C1 segment of cervical spinal cord (tissue), 14 donors: ENCODE measurements at places on chromosomes 1 and 21.

GRCh38 chr1:24369801-24370200, 43.8 kb downstream of the STPG1 start:
- no peak for DNase-seq

DNA sequence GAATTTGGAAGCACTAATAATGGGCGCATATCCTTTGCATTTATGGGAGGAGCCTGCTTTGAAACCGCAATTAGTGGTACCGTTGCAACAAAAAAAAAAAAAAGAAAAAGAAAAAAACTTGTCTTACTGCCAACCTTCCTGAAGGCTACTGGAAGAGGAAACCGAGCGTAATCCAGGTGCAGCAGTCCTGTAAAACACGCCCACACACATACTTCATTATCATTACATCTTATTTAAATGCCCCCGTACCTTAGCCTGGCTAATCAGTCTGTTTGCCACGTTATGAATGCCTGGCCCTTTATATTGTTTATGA, 686 bp upstream of the ZNF281 start:
- DNase-seq, result no peak

- no peak for DNase-seq
These were observed 33.4 kb downstream of the RGS7 start for GRCh38 chr1:241323514-241324195.

DNA sequence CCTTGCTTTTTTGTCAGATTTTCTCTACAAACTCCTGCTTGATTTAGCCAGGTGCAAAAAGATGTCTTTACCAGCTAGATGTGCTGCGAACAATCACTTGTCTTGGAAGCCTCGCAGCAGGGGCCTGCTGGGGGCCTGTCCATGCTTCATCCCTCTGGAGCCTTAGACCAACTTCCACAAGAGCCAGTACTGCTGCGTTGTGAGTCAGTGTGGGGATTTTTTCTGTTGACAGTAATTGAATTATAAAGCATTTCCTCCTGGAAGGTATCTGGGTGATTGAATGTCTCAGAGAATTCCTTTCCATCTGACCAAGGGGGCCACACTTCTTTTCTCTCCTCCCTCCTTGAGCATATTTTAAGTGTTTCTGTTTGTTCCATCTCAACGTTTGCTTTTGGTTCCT, 40.4 kb upstream of the LDLRAP1 start:
- DNase-seq, result no peak

DNA sequence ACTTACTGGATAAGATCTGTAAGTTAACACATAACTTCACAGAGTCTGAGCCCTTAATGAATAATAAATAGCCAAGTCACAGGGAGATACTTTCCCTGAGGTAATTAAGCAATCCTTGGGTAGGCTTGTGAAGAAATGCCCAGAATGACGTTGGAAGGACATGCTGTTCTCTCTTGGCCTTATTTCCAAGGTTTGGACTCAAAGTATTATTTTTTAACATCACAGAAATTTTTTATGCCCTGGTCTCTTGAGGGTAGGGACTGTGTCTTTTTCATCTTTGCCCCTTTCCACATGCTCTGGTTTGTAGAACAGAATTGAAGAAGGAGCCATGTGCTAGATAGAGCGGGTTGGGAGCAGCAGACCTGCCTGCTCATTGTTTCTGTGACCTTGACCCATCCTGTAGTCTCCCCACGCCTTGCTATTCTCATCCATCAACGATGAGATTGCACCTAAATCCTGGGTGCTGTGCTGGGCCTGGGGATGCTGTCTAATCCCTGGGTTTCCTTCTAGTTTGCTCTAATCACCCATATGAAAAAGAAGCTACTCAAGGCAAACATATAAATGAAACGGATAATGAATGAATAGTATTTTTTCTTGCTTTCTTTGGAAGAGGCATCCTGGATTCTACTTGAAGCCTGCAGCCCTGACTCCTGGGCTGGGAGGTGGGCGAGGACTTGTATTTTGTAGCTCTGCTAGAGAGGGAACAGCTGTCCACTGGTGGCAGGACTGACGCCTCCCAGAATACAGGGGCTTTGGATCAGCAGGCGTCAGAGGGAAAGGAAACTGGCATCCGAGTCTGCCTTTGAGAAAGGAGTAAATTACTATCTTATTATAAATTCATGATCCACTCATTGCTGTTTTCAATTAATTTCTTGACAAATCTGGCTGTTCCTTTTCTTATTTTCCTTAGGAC, 17.5 kb upstream of the LAMTOR5 start:
- DNase-seq, result no peak

DNA sequence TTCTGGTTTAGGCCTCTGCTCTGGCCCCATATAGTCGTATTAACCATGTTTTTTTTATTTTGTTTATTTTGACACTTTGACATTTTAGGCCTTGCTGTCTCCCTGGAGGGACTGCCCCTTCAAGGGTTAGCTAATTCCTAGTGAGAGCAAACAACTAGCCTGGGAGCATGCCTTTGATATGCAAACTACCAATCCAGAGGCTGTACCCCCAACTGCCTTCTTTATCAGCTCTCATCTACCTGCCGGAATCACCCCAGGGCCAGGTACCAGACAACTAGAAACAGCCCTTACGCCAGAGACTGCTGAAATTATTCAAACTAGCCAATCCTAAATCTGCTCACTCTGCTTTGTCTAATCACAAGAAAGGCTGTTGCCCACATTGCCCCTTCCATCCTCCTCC, 13.0 kb upstream of the ST6GALNAC5 start:
- no peak for DNase-seq

DNA sequence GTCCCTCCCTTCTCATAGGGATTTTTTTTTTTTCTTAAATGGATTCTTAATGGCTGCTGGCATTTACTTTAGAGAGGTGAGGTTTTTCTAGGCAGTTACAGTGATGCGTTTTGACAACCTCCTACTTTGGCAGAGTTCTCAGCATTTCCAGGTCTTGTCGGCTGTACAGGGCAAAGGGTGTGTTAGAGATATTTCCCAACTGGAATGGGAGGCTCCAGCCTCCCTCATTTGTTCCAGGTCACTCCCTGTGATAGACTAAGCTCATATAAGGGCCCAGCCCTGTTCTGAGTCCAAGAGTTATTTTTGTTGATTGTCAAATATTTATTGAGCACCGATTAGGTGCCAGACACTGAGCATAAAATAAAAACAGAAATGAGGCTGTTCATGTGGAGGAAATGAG, 7.6 kb upstream of the XKR8 start:
- DNase-seq, result no peak

- no peak for DNase-seq
These were observed 16.4 kb downstream of the S100A7 start for GRCh38 chr1:153444078-153444477.

DNA sequence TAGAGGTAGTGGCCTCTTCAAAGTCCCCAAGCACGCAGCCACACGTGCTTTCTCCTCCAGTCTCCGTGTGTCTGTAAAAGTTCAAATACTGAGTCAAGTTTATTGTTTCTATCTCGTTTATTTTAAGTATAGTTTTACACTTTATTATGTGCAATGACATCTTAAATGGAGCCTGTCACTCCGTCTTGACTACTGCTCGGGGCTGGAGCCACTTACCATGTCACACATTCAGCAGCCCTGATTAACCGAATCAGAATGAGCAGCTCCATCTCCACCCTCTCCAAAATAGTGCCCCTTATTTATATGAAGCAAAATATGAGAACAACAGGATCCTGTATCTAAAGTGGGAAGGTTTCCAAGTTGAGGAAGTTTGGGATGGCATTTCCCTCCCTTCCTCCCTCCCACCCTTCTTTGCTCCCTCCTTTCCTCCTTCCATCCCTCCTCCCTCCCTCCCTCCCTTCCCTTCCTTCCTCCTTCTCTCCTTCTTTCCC, 201.0 kb downstream of the PBX1 start:
- no peak for DNase-seq

- DNase-seq, result no peak
These were observed 4.6 kb downstream of the MYCL start for GRCh38 chr1:39896909-39897685.

GRCh38 chr1:109609881-109610280, 9.5 kb downstream of the GNAT2 start:
- no peak for DNase-seq

DNA sequence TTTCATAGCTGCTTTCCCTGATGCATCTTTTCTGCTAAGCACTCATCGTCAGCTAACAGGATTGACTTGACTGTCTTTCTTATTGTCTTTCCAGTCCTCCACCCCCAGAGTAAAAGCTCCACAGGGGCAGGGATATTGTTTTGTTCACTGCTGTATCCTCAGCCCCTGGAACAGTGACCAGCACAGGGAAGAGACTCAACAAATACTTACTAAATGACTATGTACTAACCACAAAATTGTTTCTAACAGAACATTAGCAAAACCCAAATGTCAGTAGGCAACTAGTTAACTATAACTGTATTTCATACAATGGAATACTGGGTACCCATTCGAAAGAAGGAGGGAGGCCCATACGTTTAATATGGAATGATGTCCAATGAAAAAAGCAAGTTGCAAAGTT, 53.0 kb downstream of the BCAR3 start:
- DNase-seq, result no peak

DNA sequence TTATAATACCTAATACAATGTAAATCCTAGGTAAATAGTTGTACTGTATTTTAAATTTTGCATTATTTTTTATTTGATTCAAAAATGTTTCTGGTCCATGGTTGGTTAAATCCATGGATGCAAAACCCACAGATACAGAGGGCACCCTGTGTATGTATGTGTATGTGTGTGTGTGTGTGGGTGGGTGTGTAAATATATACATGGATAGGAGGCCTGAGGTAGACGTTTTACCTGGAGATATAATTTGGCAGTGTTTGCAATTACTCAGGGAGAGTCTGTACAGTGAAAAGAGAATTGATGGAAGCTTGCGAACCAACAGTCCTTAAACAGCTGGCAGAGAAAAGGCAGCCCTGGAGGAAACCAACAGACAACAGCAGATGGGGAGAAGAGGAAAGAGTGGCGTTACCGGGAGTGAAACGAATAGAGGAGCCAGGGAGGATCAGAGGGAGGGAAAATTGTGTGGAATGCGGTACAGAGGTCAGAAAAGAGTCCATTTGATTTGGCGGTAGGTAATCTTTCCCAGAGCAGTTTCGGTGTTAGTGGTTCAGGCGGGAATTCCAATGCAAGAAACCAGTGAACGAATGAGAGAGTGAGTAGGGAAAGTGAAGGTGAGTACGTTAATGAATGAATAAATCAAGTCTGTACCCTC, 47.9 kb upstream of the NBL1 start:
- no peak for DNase-seq

DNA sequence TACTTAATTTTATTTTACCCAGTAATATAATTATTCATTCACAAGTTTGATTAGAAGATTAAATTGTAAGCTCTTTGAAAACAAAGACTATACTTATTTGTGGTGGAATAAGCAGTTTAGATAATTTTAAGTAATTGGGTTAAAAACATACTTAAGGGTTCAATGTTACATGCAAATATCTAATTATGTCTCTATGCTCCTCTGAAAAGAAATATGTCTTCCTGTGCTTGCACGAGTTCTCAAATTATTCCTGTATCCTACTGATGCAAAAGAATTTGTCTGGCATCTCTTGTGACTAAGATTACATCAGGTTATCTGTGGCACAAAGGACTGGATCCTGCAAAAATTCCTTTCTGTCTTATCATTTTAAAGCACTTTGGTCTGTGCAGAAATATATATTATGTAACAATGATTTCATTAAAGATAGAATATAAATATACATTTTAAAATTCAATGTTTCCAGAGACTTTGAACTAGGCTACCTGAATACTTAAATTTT, 416.7 kb downstream of the COL11A1 start:
- DNase-seq, result no peak

- DNase-seq, result no peak
These were observed 292.1 kb downstream of the TM2D1 start for GRCh38 chr1:61432616-61433388.

DNA sequence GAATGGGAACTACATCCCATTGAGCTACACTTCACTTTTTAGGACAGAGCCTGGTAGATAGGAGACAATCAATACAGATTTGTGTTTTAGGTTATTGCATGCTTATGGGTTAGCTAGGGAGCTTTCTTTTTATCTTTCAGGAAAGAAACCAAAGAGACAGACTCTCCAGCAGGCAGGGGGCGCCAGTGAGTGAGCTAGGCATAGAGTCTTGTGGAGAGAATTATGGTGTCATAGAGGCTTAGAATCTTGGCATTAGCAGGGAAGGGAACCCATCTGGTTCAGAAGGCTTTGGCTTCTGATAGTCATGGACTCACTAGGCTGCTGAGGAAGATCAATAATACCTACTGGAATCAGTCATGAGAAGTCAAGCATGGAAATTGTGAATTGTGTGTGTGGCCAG, at the start of gene SMCP:
SMCP (plus strand) TSS at position 281 of the 400 bp plus-strand sequence. CDS start 6,101 bp downstream, outside the sequence.
- DNase-seq, result no peak

- DNase-seq, result no peak
These were observed 6.7 kb downstream of the CENPF start for GRCh38 chr1:214609692-214610091.
